Stimulated activated CD8-positive, alpha-beta memory T cell treated with anti-CD3 and anti-CD28 coated beads, Interleukin-15, amount 100 ng/mL, for 1 hour (primary cell): ENCODE measurements at places on chromosomes 7 and 10.

DNA sequence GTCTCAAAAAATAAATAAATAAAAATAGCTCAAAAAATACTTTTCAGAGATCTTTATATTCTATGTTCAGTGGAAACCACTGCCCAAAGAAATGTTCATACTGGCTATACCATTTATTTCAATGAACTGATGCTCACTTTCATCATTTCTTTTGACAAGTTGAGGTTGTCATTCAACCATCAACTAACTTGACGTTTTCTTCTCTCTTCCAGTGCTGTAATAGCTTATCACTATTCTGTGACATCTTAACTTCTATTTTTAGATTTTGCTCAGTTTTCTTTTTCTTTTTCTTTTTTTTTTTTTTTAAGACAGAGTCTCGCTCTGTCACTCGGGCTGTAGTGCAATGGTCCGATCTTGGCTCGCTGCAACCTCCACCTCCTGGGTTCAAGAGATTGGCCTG, 8.7 kb upstream of the CTAGE4 start:
- no peak for DNase-seq

GRCh38 chr10:101940916-101941315, 97.3 kb upstream of the KCNIP2 start:
- no peak for DNase-seq

DNA sequence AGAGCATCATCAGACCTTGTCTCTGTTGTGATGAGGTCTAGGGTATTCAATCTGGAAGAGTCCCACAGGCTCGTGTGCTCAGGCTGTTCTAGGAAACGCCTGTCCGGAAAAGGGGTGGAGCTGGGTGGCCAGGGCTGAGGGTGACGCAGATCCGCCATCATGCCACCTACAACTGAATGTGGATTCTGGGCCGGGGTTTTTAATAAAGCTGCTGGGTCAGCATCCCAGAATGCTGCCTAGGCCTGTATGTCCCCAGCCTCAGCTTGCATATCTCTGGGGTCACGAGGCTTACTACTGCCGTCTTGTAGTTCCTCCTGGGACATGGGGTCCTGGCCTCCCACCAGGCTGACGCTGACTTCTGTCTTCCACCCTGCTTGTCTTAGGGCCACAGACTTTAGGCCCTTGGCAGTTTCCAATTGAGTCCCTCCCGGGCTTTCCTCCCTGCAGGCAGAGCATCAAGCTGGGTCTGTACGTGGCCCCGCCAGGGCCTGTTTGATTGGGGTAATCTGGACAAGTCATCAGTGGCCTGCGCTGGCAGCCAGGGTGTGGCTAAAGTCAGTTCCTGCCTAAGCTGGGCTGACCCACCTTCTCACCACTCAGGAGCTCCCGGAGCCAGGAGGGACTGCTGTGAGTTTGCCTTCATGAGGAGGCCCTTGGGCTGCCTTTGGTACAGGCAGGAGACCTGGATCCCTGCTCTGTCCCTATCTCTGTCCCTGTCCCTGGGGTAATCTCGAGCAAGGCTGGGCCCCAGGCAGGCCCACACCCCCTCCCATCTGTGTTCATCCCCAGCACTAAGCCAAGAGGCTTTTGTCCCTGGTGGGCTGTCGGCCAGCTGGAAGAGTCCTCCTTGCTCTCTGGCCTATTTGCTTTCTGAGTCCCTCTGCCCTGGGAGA, 79.9 kb downstream of the ZMIZ1 start:
- DNase-seq = no peak

DNA sequence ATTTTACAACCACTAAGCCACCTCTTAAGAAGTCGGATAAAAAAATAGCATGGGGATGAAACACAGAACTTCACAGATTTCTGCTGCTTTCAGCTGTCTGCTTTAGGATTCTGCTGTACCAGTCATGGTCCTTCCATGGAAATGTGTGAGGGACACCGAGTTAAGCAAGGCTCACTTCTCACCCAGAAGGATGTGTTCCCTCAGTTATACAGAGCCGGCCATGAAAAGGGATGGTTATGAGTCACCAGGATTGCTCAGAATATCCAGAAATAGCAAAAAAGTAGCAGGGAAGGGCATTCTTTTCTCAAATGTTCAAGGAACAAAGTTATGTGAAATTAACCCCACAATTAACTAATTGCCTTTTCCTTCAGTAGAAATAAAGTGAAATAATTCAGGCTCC, 124.4 kb downstream of the AMPH start:
- DNase-seq = no peak

DNA sequence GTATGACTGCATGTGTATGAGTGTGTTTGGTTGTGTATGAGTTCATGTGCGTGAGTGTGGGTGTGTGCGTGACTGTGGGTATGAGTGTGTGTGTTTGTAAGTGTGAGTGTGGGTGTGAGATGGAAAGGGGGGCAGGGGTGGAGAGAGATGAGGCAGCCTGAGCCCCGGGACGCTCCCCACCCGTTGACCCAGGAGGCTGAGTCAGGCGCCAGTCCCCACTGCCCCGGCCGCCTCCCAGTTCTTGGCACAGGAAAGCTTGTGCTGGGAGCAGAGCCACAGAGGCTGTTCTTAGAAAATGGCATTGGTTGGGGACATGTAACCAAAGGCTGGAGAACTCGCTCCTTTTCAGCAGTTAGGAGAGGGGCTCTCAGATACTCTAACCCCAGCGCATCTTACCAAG, 27.8 kb upstream of the NUB1 start:
- DNase-seq = no peak

GRCh38 chr7:2041496-2042367, 191.0 kb downstream of the MAD1L1 start:
- no peak for DNase-seq

DNA sequence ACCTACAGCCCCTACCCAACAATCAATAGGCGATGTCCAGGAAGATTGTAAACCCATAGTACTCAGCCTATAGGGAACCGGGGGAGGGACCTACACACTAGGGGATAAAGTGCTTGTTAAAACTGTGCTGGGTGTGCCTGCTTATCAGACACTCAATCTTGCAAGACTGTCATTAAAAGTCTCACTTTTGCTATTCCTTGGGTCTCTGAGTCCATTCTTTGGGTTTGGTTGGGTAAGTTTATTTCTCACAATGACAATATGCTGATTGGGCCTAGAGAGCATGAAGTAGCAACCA, 45.6 kb downstream of the PTPRE start:
- no peak for DNase-seq

- no peak for DNase-seq
Observed at GRCh38 chr10:663466-663751, 26.1 kb downstream of the DIP2C start.
